Activated CD4-positive, alpha-beta T cell treated with anti-CD3 and anti-CD28 coated beads, Interleukin-2, amount 50 U/mL, for 16 hours (primary cell): ENCODE measurements at places on chromosomes 6 and 20.
A peak's percentile ranks its signal among the peaks of the same experiment; 100 is the strongest.

DNA sequence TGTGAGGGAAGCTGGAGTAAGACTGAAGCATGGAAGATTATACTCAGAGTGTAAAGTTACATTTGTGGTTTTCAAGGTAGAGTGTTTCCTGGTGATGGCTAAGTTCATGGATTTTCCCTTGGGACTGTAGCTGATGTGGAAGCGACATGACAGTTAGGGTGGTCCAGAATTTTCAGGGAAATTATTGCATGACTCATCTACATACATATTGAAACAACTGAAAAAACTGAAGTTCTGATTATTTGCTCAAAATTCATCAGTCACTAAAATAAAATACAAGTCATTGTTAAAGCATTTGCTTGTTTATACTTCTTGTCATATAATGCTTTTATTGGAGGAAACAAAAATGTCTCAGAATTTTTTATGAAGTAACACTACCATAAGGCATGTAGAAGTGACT lies 700.0 kb downstream of the RFPL4B start:
- no peak for DNase-seq

DNA sequence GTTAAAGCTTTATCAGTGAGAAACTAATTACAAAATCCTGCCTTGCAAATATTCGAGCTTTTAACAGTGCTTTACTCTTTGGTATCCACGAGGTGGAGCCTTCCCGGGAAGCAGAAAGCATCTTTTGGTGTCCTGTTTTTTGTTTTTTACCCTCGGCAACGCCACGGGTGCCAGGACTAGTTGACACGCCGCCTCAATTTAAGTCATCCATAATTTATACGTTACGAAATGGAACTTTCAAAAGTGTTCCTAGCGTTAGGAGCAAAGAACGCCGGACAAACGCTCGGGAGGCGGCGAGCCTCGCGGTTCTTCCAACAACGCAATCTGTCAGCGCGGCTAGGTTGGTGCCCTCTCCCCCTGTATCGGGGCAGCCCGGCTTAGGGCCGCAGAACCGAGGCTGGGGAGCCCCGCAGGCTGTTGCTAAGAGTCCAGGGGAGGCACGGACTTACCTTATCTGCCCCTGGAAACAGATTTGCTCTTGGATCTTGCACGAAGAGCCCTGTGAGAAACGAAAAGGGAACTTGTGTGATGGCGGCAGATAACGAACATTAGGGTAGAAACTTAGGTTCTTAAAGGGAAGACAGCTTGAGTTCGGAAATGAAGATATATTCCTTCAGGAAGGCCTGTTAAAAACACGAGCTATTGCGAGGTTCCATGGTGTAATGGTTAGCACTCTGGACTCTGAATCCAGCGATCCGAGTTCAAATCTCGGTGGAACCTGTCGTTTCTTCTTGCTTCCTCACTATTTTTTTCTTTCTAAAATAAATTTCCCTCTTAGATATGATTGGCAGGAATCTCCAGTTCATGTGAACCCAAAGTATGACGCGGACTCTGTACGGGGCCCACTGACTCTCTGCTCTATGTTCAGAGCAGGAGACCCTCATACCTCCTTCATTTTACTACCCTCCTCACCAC lies 46.2 kb upstream of the ZNF184 start:
- DNase-seq = peak; percentile 89

DNA sequence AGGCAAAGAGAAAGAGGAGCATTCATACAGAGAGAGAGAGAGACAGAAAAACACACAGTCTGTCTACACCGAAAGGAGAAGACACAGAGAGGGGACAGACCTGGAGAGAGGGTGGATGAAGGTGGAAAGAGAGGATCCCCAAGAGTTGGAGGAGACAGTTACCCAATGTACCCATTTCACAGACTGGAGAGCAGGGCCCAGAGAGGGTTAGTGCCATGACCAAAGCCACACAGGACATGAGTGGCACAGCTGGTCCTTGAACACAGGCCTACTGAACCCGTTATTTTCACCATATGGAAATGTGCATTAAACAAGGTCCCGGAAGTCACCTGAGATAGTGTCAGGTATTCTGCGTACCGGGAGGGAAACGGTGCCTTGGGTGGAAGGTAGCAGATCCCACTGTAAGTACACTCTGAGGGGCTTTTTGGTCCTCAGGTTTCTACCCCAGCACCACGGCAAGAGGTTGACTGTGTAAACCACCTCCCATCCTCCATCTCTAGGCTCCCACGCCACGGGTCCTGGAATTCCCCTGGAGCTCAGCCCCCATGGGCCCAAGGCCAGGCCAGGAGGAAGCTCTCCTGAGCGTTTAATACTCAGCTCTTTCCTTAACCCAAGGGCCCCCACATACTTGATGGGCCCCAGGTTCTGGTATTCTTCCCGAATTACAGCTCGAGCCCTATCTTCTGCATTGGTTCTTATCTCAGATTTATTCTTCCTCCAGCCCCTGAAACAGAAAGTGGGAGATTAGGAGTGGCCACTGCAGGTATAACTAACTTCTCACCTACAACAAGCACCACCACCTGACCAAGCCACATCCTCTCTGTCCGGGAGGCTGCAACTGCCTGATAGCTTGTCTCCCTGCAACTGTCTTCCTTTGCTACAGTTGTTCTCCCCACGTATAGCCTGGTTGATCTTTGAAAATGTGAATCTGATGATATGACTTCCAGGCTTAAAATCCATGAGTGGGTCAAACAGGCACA lies 38.4 kb upstream of the OCSTAMP start:
- peak; percentile 2 for DNase-seq

- DNase-seq = no peak
Observed at GRCh38 chr6:111871725-111872400, 1.4 kb downstream of the FYN start.

- DNase-seq = no peak
Observed at GRCh38 chr20:373171-373890, 7.2 kb upstream of the TRIB3 start.

DNA sequence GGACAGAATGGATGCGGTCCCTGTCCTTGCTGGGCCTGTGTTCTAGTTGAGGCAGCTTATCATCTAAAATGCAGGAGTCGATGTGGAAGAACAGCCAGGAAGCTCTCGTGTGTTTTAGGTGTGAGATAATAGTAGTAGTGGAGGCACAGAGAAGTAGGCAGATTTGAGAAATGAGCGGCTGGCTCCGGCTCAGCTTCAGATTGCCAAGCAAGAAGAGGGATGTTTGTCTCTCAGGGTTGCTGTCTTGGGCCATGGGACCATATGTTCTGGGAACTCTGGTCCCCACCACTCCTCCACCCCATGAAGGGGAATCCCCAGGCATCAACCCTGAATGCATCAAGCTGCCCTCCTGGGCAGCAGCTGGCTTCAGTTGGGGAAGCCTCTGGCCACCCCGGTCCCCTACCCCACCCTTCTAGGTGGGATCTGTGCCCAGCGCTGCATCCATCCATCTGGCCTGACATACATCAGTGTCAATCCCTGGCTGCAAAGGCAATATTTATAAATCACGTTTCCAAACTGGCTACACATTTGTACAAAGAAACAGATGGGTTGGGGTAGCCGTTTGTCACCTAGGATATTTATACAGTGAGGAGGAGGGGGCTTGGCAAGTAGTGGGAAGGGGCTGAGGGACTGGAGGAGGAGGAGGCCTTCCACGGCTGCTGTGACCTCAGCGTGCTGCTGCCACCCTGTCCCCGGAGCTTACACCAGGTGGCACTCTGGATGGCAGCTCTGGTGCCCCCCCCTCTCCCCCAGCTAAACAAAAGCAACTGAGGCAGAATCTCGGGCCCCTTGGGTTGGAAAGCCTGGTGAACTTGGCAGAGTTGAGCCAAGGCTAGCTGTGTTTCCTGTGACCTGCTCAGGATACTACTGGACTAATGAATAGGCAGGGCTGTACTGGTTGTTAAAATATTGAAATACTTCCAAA lies 64.4 kb downstream of the CD40 start:
- DNase-seq = no peak

GRCh38 chr20:33654680-33655161 lies 7.4 kb upstream of the C20orf144 start:
- DNase-seq = no peak

GRCh38 chr6:45961125-45961524 lies 54.5 kb downstream of the CLIC5 start:
- no peak for DNase-seq

- no peak for DNase-seq
Observed at GRCh38 chr20:57426271-57426689, 35.1 kb downstream of the RBM38 start.

DNA sequence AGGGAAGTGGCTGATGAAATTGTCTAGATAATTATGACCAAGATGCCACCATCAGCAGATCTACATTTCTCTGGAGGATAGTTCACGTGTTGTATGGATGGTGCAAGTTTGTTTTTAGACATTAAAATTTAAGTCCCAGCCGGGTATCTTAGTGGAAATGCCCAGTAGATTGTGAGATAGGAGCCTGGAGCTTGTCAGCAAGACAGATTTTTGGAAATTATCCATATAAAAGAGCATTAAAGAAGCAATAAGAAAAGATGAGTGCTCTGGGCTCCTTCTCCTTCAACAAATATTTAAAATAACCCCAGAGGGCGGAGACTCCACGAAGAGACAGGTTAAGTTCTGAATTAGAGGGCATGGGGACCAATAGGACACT lies 47.6 kb upstream of the SMLR1 start:
- DNase-seq = no peak

- DNase-seq = no peak
Observed at GRCh38 chr6:167424060-167424673, 99.3 kb downstream of the TTLL2 start.

DNA sequence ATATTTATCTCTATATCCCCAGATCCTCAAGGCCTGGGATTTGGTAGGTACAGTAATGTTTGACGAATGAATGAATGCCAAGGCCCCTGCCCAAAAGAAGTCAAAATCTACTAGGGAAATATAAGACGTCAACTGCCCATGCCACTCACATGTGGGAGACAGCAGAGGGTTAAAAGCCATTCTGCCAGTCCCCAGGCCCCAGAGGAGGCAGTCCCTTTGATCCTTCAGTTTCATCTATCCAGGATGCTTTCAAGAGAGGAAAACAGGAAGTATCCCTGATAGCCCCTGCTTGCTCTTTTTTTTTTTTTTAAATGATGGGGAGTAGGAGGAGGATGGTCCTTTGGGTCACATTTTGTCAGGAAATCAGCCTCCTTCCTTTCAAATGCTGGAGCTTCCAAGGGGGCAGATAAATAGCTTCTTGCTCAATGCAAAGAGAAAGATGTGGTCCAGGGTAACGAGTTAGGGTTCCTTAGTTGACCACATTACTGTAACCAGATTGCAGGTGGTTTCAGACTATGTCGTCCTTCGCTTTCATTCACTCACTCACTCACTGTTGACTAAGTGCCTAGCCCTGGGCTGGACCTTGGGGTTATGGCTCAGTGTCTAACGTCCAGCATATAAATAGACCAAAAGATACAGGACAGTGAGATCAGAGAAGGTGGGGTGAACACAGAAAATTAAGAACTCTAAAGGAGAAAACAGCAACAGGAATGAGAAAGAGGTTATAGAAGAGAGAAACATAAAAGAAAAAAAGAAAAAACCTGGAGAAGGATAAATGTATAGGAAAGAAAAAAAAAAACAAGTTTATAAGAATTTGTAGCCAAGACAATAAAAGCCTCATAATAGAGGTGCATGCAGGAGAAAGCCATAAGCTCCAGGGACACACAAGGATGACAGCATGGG lies 64.6 kb upstream of the PIM1 start:
- peak; percentile 23 for DNase-seq

- DNase-seq = no peak
Observed at GRCh38 chr6:170285482-170285881, 5.4 kb downstream of the DLL1 start.

DNA sequence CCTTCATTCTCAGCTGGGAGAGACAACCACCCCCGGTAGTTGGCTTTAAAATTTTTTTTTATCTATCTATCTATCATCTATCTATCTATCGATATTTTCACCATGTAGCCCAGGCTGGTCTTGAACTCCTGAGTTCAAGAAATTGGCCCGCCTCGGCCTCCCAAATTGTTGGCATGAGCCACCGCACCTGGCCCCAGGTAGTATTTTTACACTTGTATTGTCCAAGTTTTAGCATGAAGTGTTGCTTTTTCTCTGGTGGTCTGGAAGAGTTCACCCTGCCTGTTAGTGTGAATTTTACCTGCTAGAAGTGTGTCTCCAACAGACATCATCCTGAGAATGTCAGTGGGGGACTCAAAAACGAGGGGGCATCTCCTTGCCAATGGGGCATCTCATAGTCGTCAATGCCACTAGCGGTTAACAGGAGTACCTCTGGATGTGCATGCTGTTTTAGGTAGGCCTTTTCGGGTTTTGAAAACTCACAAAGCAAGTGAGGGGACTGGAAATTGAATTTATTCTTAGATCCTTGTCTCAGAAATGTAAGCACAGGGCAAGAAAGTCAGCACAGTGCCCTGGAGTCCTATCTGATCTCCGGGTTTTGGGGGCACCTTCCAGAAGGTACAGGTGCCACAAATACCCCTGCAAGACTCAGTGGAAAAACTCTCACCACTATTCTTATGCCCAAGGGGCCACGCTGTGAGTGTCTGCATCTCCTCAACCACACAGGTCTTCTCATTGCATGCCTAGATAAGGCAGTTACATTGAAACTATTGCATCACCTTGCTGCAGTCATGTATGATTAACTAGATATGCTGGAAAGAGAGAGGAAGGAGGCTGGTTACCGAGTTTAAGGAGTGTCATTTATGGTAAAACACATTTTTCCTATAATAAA lies 37.1 kb downstream of the TNFAIP3 start:
- DNase-seq = peak; percentile 90

DNA sequence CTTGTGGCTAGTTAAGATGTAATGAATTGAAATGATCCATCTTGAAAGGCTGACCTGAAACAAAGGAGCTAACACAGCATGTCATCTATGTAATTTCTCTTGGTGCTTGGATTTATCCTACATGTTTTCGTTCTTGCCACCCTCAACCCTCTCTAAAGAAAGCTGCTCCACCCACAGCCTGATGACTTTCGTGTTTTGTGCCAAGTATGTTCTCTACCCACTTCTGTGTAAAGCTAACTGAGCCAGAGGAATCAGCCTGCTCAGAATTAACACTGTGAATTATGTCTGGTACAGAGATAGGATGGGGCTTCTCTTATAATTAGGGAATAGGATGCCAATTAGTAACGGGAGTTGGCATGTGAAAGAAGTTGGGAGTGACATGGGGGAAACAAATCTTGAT lies 67.9 kb upstream of the MLIP start:
- no peak for DNase-seq

GRCh38 chr6:75546381-75546780 lies 52.8 kb upstream of the FILIP1 start:
- peak; percentile 17 for DNase-seq

DNA sequence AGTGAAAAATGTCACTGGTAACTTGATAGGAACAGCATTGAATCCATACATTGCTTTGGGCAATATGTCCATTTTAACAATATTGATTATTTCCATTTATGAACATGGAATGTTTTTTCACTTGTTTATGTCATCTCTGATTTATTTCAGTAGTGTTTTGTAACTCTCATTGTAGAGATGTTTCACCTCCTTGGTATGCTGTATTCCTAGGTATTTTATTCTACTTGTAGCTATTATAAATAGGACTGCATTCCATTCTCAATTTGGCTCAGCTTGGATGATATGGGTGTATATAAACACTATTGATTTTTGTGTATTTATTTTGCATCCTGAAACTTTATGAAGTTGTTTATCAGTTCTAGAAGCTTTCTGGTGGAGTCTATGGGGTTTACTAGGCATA lies 730.3 kb downstream of the DOK5 start:
- DNase-seq = no peak
